ENCODE measurements at places on chromosomes 11 and 22.

GRCh38 chr11:8545698-8546366 lies 48.2 kb downstream of the STK33 start:
- no peak for DNase-seq

DNA sequence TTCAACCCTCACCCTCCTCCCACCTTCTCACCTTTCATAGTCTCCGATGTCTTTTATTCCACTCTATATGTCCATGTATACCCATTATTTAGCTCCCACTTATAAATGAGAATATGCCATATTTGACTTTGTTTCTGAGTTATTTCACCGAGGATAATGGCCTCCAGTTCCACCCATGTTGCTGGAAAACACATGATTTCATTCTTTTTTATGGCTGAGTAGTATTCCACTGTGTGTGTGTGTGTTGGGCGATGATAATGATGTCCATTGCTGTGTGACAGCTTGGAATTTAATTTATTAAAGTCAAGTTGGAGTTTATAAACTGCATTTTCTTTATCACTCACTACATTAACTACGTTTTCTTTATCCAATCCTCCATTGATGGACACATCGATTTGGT lies 3.2 kb upstream of the HINFP start:
- no peak for DNase-seq

DNA sequence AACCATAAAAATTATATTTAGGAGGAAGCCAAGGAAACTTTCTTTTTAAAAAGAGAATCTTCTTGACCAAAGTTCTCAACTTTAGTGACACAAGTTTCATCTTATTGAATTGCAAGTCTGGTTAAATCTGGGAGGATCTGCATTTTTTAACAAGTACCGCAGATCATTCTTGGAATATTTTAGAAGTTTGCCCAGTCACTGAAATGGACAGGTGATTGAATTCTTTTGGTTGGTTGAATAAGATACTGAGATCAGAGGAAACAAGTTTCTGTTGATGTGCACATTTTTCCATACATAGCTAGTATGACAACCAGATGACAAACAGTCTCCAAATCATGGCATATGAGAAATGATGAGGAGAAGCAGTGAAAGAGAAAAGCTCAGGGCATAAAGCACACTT lies 50.2 kb downstream of the SLN start:
- DNase-seq: no peak

- DNase-seq: peak; percentile 89
These were observed 11.4 kb downstream of the PACS1 start for GRCh38 chr11:66081505-66081904.

DNA sequence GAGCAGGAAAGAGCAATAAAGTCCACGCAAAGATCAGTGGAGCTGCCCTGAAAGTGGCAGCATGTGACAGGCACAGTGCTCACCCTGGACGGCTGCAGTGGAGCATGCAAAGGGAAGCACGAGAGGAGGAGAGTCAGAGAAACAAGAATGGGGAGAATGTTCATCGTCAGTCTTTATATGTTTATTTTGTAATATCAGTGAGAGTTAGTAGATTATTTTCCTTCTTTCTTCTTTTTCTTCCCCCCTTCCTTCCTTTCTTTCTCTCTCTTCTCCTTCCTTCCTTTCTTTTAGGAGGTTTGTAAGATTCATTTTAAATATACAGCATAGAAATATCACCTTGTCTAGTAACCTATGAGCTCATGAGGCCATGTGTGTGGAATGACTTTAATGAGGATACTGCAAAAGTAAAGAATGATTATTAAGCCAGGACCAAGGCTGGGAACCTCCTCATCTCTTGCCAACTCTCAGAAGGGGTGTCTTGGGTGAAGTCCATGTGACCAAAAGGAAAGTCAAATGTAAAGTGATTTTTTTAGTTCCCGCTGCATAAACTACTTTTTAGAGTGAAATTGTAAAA lies 321.1 kb downstream of the AASDHPPT start:
- DNase-seq: no peak

GRCh38 chr11:65116370-65117205 lies 913 bp downstream of the ZNHIT2 start:
- peak; percentile 64 for DNase-seq

- no peak for DNase-seq
These were observed 17.8 kb upstream of the XBP1 start for GRCh38 chr22:28817919-28818859.

- no peak for DNase-seq
These were observed 2.2 kb downstream of the DYNC2H1 start for GRCh38 chr11:103111400-103111799.

GRCh38 chr11:33620423-33621171 lies 80.0 kb downstream of the C11orf91 start:
- no peak for DNase-seq

DNA sequence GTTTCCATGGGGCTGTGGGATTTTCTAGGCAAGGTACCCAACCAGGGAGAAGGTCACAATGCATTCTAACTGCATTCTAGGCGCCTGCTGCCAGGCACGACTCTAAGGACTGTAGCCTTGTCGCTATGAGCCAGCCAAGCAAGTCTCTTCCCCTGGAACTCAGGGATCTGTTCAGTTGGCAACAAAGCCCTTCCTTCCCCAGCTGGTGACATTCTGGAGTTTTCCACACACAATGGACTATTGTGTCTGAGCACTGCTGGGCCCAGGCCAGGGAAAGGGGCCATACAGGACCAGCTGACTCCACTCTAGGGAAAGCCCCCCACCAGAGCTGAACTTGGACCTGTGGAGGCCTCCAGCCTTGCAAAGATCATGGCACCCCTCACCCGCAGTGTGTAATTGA lies 116.8 kb downstream of the RRAS2 start:
- no peak for DNase-seq

DNA sequence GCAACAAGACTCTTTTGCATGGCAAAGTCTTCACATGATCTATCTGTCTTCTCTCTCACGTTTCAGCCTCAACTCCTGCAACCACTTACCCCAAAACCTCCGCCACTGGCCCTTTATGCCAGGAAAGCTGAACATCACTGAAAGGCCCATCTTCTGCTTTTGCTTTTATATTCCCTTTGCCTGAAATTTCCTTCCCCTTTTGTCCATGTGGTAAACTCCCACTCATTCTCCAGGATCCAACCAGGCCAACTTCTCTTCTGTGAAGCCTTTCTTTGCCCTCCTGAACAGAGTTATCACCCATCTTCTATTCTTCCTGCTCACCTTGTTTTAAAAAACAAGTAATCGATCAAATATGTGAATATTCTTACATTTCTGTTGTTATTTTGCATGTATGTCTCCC lies 117.8 kb downstream of the WNT11 start:
- DNase-seq: no peak

DNA sequence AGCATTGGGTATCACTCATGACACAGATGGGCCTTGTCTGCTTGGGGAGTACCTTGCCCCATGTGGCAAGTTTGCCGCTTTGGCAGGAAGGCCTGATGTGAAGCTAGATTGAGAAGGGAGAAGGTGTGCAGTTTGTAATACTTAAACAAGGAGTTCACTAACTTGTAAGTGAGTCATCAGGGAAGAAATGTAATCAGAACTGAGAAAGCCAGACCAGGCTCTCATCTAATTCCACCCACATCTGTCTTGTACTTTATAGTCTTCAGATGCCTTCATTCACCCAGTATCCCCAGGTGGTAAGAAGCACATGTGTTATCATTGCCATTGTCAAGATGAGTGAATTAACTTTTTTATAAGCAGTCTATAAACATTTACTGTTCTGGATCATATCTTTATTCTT lies 116.0 kb upstream of the DDI1 start:
- DNase-seq: no peak

GRCh38 chr22:45008751-45009605 lies 827 bp downstream of the PHF21B start:
- DNase-seq: no peak

DNA sequence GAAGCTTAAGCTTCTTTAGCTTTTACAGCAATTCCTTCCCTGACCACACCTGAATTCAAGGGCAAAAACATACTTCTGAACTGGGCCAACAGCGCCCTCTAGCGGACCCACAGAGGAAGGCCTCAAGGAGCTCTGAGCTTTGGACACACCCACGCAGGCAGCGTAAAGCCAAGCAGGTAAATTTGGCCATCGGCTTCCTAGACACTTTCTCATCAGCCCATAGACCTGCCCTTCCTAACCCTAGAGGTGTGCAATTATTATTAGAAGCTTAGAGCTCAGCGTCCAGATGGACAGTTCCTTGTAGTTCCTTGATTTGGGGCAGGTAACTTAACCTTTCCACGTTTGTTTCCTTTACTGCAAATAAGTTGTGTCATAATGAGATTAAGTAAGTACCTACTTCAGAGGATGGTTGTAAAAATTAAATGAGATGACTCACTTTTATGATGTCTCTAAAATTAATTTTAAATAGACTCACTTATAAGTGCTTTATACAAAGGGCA lies 25.7 kb upstream of the HMGXB4 start:
- DNase-seq: peak; percentile 75

DNA sequence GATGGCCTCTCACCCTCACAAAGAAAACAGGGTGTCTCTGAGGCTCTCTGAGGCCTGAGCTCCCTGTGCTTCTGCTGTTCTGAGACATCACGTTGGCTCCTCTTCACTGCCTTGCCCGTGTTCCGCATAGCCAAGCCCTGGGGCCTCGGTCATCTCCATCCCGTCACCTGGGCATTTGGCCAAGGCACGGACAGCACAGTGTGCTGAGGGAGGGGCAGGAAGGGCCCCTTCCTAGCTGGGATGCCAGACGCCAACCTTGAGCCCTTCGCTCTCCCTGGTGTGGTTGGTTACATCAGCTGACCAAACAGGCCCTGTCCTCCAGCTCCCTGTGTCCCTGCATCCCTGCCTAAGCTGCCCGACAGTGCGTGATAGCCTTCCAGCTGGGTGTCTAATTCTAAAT lies 25.9 kb downstream of the MOV10L1 start:
- no peak for DNase-seq

GRCh38 chr11:35009944-35010342 lies 93.5 kb downstream of the PDHX start:
- no peak for DNase-seq

- no peak for DNase-seq
These were observed 64.7 kb downstream of the MTNR1B start for GRCh38 chr11:93034031-93034722.

- DNase-seq: peak; percentile 64
These were observed 4.7 kb upstream of the SHISA8 start for GRCh38 chr22:41919357-41920224.
